Fibroblast of skin of right biceps (primary cell): ENCODE measurements at places on chromosomes 2 and 18.

DNA sequence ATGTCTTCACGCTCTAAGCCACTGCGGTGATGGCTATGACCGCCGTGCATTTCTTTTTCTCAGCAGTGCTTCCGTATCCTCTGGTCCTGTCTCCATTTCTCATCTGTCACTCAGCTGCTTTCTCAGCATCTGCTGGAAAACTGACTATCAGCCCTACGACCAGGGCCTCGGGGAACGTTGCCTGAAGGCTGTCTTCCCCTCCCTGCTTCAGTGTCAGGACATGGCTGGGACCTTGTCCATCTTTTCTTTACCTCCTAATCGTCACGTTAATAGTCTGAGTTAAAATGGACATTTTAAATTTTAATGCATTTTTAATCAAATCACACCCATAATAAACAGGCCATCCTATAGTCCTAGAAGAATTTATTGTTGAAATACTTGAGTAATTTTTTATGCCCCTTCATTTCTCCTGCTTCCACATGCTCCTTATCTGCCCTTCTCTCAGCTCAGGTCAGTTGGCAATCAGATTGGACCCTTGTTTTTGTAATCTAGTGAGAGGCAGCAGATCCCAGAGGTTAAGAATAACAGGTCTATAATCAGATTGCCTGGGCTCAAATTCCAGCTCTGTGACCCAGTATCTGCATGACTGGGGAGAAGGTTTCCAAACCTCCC lies 250.2 kb upstream of the SIX3 start:
- DNase-seq: no peak

- DNase-seq: peak; percentile 92
These were observed at the start of gene KLF11 for GRCh38 chr2:10043256-10043905. KLF11 (plus strand) TSS chr2:10043550; CDS start chr2:10043717, 167 bp downstream.

- peak; percentile 7 for DNase-seq
These were observed at the start of gene LHCGR for GRCh38 chr2:48755473-48755872. LHCGR (minus strand) TSS chr2:48755724; CDS start chr2:48755671, 53 bp downstream.

DNA sequence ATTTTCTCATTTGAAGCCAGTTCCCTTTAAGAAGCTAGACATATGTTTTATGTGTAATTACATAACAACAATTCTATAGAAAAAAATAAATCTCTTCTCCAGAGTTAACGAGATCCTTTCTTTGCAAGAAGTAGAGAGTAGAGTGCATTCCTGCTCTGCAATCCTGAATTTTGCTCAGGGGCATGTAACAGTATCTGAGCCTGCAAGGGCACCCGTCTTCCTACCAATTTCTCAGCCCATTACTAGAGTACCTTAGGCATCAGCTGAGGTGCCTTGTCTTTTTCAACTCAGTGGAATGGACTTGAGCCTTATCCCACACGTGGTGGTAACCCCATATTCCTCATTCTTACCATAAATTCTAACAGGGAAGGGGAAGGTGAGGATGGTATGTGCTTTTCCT lies 205.9 kb downstream of the IKZF2 start:
- no peak for DNase-seq

GRCh38 chr2:242004902-242005230 lies 135.3 kb downstream of the RTP5 start:
- no peak for DNase-seq

DNA sequence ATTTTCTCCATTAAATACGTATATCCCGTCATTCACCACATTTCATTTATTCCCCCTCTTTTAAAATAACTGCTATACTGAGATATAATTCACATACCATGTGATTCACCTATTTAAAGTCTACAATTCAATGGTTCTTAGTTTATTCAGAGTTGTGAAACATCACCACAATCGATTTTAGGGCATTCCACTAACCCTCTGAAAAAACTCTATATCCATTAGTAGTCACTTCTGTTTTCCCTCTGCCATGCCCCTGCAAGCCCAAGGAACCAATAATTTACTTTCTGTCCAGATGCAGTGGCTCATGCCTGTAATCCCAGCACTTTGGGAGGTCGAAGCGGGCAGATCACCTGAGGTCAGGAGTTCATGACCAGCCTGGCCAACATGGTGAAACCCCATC lies 95.5 kb upstream of the FZD5 start:
- DNase-seq: no peak
